Stimulated activated CD8-positive, alpha-beta memory T cell treated with anti-CD3 and anti-CD28 coated beads, Interleukin-12 subunit alpha, Interleukin-12 subunit beta, amount 100 ng/mL, for 1 hour (primary cell): ENCODE measurements at places on chromosomes 13 and 19.
A peak's percentile ranks its signal among the peaks of the same experiment; 100 is the strongest.

GRCh38 chr19:58338825-58339558, 12.2 kb downstream of the ZSCAN22 start:
- no peak for DNase-seq

GRCh38 chr19:46364359-46364758, 17.5 kb downstream of the PPP5C start:
- no peak for DNase-seq

DNA sequence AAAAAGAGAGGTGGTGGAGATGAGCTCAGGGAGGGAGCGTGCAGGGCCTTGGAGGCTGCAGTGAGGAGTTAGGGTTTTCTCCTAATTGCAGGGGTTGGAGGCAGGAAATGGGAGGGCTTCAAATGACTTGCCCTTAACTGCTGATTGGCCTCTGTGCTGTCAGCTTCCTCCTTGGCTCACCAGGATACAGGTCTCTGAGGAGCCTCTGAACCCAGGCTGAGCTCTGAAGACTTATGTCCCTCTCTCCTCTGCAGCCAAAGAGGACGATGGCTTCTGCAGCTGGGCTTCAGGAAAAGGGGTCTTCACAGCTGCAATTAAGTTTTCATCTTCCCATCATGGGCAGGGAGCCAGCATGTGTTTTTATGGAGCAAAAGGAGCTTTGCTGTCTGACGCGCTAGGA, 6.7 kb upstream of the RANBP3 start:
- no peak for DNase-seq

DNA sequence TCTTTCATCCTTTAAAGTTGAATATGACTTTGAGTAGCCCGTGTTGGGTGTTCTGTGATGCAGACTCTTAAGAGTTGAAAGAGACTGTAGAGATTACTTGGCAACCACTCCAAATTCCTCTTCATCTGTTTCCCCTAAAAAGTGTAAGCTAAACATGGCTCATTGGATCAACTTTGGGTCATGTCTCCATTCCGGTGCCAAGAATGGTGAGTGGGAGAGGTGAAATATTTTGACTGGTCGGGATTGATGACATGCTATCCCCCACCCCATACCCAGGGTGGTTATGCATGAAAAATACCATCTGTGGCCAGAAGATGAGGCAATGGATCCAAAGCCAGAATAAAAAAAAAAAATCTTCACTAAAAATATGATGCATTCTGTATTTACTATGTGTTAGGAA, 281.3 kb upstream of the SOX21 start:
- no peak for DNase-seq

DNA sequence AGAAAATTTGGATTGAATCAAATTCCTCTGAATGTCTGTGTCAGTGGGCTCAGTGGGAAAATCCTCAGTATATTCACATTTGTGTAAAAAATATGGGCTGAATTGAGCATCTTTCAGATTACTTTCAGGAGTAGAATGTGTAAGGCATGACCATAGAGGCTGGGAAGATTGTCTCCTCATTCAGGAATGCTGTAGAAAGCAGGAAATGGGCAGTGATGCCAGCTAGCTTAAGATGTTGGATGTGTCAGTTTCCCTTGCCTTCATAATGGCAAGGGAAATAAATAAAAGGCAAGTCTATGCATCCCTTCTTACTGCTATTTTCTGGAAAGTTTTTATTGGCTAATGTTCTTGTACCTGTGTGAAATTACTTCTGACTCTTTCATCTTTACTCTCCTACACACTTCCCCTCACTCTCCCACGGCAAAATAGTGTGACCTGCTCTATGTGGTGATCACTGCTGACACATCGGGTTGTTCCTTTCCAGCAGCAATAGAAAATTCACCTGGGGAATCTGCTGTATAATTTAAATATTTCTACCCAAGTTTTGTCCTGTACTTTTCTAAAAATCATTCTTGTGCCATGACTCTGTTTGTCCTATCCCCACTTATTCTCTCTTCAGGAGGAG, 103.2 kb downstream of the LMO7 start:
- no peak for DNase-seq

GRCh38 chr13:21347753-21348318, 111.3 kb downstream of the ZDHHC20 start:
- no peak for DNase-seq

- no peak for DNase-seq
These were observed 116.2 kb upstream of the FNDC3A start for GRCh38 chr13:48859272-48860105.

- DNase-seq = no peak
These were observed 82.7 kb upstream of the PCDH8 start for GRCh38 chr13:52931131-52931530.

DNA sequence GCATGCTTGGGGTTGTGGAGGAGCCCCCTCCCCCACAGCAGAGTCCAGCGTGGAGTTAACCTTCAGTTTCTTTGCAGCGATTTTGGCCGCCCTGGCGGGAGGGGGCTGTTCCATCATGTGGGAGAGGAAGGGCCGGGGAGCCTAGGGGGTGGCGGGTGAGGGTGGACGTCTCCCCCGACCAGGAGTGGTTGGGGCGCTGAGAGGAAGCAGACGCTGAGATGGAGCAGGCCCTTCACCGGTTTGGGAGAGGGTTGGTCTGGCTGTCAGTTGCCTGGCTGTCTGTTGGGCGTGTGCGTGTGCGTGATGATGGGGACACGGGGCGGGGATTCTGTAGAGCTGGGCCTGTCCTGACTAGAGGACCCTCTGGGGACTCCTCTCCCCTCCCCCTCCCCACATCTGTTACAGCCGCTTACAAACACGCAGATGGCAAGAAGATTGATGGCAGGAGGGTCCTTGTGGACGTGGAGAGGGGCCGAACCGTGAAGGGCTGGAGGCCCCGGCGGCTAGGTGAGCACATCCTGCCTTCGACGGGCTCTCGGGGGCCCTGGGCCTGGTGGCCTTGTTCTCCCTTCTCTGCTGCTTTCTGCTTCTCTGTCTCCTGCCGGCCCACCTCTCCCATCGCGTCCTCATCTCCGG, 9.8 kb upstream of the LIN7B start:
- no peak for DNase-seq

GRCh38 chr13:26308250-26308649, 54.3 kb downstream of the CDK8 start:
- no peak for DNase-seq

DNA sequence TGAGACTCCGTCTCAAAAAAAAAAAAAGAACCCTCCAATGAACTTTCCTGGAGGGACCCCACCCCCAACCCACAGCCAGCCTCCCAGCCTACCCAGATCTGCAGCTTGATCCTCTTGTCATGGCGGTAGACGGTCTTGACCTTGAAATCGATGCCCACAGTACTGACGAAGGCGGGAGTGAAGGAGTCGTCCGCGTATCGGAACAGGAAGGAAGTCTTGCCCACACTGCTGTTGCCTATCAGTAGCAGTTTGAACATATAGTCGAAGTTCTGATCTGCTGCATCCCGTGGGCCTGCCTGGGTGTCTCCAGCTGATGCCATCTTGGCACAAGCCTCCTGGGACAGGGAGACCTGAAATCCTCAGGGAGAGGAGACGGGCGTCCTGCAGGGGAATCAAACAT, 2.4 kb downstream of the RAB3D start:
- DNase-seq = no peak

GRCh38 chr13:109428146-109428545, 358.2 kb downstream of the IRS2 start:
- DNase-seq = no peak

DNA sequence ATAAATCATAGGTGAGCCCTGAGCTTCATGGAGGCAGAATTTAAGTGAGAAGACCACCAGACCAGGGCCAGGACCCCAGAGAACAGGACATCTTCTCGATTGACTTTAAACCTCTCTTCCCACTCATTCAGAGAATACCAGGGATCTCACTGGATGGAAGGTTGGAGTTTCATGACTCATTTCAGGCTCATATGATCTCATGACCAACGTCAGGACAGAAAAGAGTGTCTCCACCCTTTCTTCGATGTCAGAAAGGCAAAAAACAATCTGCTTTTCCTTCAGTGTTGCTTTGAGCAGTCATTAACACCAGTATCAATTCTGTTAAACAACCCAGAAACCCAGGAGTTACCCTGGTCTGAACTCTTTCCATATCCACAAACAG, 361.0 kb downstream of the KLF12 start:
- DNase-seq = no peak

- DNase-seq = no peak
These were observed 122.9 kb upstream of the RNF113B start for GRCh38 chr13:98299966-98300350.

GRCh38 chr13:95948656-95949055, 104.5 kb downstream of the UGGT2 start:
- no peak for DNase-seq

- DNase-seq = no peak
These were observed 2.0 kb downstream of the SPACA6 start for GRCh38 chr19:51695088-51695487.

GRCh38 chr13:49060678-49061387, 85.1 kb downstream of the FNDC3A start:
- DNase-seq = no peak

DNA sequence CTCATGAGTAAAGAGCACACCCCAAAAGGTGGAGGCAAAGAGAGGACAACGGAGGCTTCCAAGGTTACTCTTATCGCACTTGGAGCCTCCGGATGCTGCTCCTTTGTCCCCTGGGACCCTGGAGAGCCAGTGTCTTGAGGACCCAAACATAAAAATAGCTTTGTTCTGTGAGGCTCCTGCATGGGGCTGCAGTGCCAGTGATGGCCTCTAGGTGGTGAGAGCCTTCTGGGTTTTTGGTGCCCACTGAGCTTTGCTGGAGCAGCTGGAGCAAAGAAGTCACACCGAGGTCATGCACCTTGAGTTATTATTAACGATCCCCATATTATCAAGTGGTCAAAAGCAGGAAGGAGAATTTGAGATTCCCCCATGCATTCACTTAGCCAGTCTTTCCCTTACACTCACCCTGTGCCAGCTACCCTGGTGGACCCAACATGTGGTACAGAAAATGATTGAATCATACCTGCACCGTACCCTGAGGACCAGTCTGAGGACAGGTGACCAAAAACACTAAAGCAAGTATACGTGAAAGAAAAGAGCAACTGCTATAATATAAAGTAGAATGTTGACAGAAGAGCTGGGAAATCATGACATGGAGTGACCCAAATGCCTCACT, 41.5 kb downstream of the ZNF682 start:
- peak; percentile 20 for DNase-seq

DNA sequence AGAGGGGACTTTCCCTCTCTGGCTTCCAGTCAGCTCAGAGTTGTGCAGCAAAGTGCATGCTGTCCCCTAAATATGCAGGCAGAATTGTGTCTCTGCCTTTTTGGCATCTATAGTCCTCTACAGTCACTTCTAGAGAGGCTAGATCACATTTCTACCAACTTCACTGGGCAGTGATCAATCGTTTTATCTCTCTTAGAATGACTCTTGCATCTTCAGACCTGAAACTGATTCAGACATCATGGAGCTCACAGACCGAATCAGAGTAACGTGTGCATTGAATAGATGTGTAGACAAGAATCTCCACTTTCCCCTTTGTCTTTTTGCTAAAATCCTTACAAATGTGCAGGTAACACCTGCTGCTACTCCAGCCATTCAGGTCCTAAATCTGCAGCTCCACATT, 6.2 kb downstream of the ZNF253 start:
- no peak for DNase-seq

- DNase-seq = no peak
These were observed 16.3 kb downstream of the MYO9B start for GRCh38 chr19:17091758-17092333.
